Heart right ventricle (tissue), 16 donors: ENCODE measurements at places on chromosomes 5 and 9. TPM values are rescaled to one million over a fixed set of nuclear protein-coding genes. Genes with fewer than 3 reads are reported as not detected.
A peak's percentile ranks its signal among the peaks of the same experiment; 100 is the strongest.

DNA sequence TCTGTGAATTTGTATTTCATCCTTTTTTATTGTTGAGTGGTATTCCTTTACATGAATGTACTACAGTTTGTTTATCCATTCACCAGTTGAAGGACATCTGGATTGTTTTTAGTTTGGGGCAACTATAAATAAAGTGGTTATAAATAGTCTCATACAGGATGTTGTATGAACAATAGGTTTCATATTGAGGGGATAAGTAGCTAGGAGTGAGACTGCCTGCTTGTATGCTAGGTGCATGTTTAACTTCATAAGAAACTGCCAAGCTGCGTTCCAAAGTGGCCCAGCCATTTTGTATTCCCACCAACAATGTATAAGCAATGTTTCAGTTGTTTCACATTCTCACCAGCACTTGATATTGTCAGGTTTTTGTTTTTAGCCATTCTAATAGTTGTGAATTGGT lies 21.5 kb downstream of the OTULINL start:
- no peaks in the 10 kb centered on the region for H3K36me3 ChIP-seq
- H3K4me1 ChIP-seq, result no peaks in the 10 kb centered on the region
- H3K27me3 ChIP-seq, result no peaks in the 10 kb centered on the region
- DNase-seq, result no peak

GRCh38 chr5:79225026-79225425 lies 10.9 kb upstream of the JMY start:
- H3K4me3 ChIP-seq, result no peak overlapping the region
- H3K27ac ChIP-seq, result no peak overlapping the region
- no peaks in the 10 kb centered on the region for H3K36me3 ChIP-seq
- H3K27me3 ChIP-seq, result no peaks in the 10 kb centered on the region
- DNase-seq, result no peak

DNA sequence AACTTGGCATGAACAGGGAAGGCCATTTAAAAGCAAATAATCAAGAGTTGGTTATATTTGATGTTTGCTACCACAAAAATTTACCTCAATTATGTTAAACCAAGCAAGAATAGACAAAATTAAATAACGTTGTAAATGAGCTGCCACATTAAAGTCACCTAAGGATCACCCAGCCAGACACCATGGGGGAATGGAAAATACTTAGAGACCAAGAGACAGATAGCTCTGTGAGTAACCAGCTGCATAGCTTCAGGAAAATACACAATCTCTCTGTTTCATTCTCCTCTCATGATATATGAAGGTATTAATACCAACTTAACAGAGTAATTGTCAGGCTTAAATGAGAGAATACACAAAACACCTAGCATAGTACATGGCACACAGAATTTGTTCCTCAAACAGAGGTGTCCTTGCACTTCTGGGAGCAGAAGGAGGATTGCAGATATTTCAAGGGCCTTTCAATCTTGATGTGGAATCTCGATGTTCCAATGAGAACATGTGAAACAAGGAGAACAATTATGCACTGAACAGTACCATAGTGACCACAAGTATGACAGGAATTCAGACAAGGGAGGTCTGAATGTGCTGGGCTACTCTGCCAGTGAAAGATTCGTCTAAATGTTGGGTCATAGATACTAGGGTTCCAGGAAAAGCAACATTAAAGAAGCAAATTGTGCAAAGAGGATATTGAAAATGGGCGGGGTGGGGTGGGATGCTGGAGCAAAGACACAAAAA lies 18.6 kb downstream of the JAKMIP2 start:
- H3K4me1 ChIP-seq, result no peaks in the 10 kb centered on the region
- no peaks in the 10 kb centered on the region for H3K36me3 ChIP-seq
- no peak overlapping the region for H3K27ac ChIP-seq
- no peak overlapping the region for H3K4me3 ChIP-seq
- no peaks in the 10 kb centered on the region for H3K27me3 ChIP-seq

GRCh38 chr9:73583576-73583975 lies 431.9 kb downstream of the ANXA1 start:
- H3K36me3 ChIP-seq, result no peaks in the 10 kb centered on the region
- no peaks in the 10 kb centered on the region for H3K4me1 ChIP-seq
- no peak for DNase-seq
- H3K27me3 ChIP-seq, result no peaks in the 10 kb centered on the region

The ADAMTS13 gene
- total RNA-seq, result 2.4 TPM

- no peaks in the 10 kb centered on the region for H3K27me3 ChIP-seq
- H3K27ac ChIP-seq, result no peak overlapping the region
- no peaks in the 10 kb centered on the region for H3K4me1 ChIP-seq
These were observed 86.9 kb downstream of the NR6A1 start for GRCh38 chr9:124684169-124684568.

DNA sequence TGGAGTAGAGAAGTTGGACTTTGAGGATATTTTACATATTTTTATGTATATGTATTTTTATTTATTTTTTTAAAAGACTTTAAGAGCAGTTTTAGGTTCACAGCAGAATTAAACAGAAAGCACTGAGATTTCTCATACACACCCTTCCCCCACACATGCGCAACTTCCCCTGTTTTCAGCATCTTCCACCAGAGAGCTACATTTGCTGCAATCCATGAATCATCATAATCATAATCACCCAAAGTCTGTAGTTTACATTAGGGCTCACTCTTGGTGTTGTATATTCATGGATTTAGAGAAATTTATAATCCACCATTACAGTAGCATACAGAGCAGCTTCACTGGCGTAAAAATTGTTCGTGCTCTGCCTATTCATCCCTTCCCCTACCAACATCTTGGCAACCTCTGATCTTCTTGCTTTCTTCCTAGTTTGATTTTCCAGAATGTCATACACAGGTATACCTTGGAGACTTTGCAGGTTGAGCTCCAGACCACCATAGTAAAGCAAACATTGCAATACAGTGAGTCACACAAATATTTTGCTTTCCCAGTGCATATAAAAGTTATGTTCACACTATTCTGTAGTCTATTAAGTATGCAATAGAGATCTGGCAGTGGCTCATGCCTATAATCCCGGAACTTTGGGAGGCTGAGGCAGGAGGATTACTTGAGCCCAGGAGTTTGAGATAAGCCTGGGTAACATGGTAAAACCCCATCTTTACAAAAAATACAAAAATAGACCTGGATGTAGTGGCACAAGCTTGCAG lies 9.6 kb upstream of the CCDC171 start:
- H3K27ac ChIP-seq, result no peak overlapping the region
- no peaks in the 10 kb centered on the region for H3K4me1 ChIP-seq
- H3K36me3 ChIP-seq, result no peaks in the 10 kb centered on the region
- no peak overlapping the region for H3K4me3 ChIP-seq

DNA sequence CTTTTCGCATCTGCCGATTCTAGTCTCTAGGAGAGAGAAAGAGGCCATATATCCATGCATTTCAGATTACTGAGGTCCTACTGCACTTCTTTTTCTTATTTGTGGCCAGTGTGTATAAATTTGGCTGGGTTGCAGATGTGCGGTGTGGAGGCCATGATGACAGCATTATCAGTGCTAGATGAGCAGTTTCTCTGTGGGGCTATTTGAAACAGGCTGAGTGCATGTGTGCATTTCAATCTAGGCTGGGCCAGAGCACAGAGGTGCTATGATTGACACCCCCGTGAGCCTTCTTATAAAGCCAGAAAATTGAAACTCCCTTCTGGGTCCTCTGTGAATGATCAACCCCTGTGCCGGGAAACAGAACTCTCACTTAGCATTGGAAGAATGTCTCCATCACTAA lies 70.0 kb downstream of the TMEM252 start:
- DNase-seq, result no peak
- H3K27me3 ChIP-seq, result no peaks in the 10 kb centered on the region
- H3K4me3 ChIP-seq, result no peak overlapping the region
- peaks cover 28% of the 10 kb centered on the region for H3K36me3 ChIP-seq
- no peak overlapping the region for H3K27ac ChIP-seq

GRCh38 chr5:168831383-168831782 lies 252.2 kb upstream of the PANK3 start:
- DNase-seq, result no peak
- no peak overlapping the region for H3K4me3 ChIP-seq
- H3K27ac ChIP-seq, result peak overlapping the region; percentile 22
- no peaks in the 10 kb centered on the region for H3K27me3 ChIP-seq
- no peaks in the 10 kb centered on the region for H3K4me1 ChIP-seq

DNA sequence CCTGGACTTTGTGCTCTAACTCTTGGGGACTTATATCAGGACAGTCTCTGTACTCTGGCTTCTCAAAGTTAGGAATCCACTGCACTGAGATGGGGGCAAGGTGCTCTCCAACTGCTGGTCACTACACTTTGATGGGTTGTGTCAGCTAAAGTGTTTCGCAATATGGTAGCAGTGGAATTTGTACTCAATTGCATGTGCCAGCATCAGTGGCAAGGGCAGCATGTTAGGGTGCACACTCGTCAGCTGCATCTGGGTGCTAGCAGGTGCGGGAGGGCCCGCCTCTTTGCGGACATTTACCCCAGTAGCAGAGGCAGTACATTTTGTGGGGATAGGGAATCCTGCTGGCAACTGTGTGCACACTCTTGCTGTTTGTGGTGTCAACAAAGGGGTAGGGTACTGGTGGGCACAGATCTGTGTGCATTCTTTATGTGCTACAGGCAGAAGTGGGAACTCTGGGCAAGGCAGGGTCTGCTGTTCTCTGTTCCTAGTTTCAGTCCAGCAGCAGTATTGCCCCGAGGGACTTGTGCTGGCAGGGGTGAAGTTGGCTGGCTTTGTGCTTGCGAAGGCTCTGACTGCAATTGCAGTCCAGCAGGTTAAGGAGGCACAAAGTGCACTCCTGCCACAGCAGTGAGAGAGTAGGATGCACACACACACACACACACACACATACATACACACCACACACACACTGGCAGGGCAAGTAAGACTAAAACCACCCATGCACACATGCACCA lies 924.8 kb upstream of the CDH9 start:
- DNase-seq, result no peak
- H3K27ac ChIP-seq, result no peak overlapping the region
- H3K36me3 ChIP-seq, result no peaks in the 10 kb centered on the region
- H3K4me3 ChIP-seq, result no peak overlapping the region
- no peaks in the 10 kb centered on the region for H3K4me1 ChIP-seq
- H3K27me3 ChIP-seq, result no peaks in the 10 kb centered on the region

The ANKRD18B gene
- 0.19 TPM for total RNA-seq

- H3K4me3 ChIP-seq, result no peak overlapping the region
- H3K4me1 ChIP-seq, result peaks cover 33% of the 10 kb centered on the region
- H3K27me3 ChIP-seq, result no peaks in the 10 kb centered on the region
- H3K36me3 ChIP-seq, result no peaks in the 10 kb centered on the region
- no peak overlapping the region for H3K27ac ChIP-seq
These were observed 3.3 kb downstream of the TMEM268 start for GRCh38 chr9:114614373-114614772.
